ENCODE measurements at places on chromosomes 4 and X.
A peak's percentile ranks its signal among the peaks of the same experiment; 100 is the strongest.

DNA sequence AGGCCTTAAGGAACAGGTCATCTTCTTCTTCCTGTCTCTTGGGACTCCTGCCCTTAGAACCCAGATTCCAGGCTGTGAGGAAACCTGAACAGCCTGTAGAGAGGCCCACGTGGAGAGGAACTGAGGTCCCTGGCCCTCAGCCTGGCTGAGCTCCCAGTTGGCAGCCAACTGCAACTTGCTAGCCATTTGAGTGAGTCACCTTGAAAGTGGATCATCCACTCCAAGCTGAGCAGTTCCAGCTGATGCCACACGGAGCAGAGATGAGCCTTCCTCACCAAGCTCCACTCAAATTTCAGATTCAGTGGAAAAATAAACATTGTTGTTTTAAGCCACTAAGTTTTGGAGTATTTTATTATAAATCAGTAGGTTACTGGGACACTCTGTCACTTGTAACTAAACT, 392.5 kb downstream of the BCOR start:
- no peak for DNase-seq

DNA sequence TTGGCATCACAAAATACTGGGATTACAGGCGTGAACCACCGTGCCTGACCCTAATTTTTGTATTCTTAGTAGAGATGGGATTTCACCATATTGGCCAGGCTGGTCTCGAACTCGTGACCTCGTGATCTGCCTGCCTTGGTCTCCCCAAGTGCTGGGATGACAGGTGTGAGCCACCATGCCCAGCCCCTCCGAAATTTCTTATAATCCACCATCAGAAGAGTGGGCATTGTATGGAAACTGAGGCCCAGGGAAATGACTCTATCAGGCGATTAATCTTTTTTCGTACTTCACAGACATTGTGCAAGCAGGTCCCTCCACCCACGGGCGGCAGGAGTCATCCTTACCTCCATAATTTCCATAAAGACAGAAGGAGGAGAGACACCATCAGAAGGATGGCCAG, 16.0 kb downstream of the CRLF2 start:
- no peak for DNase-seq

GRCh38 chrX:155592331-155592730, 20.4 kb downstream of the TMLHE start:
- no peak for DNase-seq

DNA sequence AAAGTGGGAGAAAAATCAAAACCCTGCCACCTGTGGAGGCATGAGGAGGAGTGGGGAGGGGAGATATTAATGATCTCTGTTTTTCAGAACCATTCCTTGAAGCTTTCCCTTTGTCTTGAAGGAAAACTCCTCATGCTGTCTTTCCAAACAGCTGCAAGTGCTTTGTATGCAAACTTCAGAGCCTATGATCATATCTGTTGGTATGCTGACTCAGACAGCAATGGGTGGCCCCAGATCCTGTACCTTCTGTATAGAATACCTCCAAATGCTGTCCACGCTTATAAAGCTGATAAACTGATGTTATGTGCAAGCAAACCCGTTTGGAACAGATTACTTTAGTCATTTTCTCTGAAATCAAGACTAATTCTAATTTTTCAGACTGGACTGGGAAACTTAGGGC, 31.9 kb downstream of the BMP15 start:
- DNase-seq = no peak

- peak; percentile 10 for DNase-seq
These were observed 8.3 kb upstream of the MAP7D3 start for GRCh38 chrX:136259543-136259942.

- no peak for DNase-seq
These were observed 623.9 kb downstream of the BCOR start for GRCh38 chrX:39473812-39474211.

- no peak for DNase-seq
These were observed 177.3 kb upstream of the SLIT2 start for GRCh38 chr4:20074450-20074849.

DNA sequence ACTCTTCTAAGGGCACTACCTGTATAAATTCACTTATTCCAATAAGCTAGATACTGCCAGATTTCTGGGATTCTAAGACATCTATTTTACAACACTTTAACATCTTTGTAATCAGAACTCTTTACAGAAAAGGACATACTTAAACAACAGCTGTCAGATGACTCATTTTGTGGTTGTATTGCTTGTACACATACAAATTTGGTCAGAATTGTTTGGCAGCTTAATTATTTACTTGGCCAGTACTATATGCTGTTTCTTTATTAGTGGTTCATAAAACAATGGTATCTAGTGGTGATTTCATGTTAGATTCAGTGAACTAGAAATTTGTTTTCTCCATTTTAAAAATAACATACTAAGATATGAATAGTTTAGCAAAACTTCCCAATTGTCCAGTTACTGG, 27.2 kb downstream of the PALLD start:
- no peak for DNase-seq

GRCh38 chrX:28391528-28391927, 195.7 kb upstream of the IL1RAPL1 start:
- no peak for DNase-seq

DNA sequence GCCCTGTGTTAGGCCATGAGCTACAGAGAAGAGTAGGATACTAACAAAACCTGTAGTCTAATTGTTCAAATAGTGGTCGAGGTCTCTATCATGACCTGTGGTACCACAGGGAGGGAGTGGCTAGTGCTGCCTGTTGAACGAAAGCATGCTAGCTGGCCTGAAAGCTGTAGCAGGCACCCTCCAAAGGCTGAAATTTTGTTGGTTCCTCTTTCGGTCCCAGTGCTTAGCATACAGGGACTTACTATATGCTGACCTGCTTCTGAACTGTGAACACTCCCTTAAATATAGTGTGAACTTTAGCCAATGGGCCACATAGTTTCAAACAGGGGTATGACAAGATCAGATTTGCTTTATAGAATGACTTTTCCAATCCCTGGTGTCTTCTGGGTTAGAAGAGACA, 113.4 kb downstream of the PJA1 start:
- no peak for DNase-seq

DNA sequence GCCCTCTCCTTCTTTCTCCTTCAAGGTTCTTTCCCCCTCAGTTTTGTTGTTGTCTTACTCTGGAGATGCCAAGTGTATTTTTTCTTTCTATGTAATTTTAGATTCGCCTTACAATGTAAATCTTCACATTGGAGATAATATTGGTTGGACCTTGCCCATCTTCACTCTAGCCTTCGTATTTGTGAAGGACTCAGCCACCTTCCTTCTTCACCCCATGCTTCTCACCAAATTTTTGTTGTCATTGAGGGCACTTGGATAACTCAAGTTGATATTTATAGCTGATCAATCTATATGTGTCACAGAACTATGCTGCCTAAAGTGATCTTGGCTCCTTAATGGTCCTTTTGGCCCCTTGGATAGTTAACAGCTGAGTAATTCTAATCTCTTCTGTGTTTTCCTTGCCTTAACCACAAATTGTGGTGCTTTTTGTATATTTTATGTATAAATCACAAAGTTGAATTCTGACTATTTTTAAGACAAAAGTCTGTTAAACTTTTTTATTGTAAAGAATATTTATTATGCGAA, 6.5 kb downstream of the SPRY1 start:
- no peak for DNase-seq

DNA sequence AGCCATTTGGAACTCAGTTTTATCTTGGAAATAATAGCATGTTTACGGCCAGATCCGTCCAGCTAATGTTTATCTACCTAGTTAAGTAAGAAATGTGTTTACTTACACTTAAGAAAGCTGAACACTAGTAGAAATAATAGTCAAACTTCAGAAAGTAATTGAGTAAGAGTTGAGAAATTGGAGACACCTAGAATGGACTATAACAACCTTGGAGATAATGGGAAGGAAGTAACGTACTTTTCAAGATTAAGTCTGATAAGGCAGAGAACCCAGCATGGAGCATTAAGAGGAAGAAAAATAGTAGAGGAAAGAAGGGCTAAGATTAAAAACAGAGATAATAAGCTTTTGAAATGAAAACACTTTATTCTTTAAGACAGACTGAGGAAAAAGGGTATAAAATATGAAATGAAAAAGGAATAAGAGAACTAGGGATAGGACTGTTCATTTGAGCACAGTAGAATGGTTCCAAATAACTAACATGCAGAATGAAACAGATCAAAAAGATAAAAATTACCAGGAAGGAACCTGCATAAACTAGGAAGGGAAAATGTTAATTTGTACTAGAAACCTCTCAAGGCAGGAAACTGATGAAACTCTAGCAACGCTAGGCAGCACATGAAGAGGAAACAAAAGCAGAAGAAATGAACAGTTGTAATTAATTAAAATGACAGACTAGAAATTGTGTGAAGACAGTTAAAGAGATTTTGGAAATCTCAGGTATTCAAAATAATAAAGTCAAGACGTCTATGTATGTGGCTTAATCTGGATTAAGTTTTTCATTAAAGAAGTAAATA, 71.7 kb downstream of the FBXW7 start:
- DNase-seq = no peak

- DNase-seq = no peak
These were observed 150.8 kb downstream of the RBMX2 start for GRCh38 chrX:130552444-130553073.

DNA sequence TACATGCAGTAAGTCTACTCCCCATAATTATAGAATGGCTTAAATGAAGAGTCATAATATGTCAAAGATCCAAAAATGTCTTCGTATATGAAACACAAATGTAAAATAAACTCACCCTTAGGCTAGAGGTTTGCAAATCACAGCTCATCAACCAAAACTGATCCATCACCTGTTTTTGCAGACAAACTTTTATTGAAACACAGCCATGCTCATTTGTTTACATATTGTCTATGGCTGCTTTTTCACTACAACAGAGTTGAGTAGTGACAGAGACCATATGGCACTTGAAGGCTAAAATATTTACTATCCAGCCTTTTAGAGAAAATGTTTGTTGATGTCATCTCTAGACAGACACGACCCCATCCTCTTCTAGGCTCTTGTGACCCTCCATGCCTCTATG, 64.5 kb upstream of the GEMIN8 start:
- no peak for DNase-seq

DNA sequence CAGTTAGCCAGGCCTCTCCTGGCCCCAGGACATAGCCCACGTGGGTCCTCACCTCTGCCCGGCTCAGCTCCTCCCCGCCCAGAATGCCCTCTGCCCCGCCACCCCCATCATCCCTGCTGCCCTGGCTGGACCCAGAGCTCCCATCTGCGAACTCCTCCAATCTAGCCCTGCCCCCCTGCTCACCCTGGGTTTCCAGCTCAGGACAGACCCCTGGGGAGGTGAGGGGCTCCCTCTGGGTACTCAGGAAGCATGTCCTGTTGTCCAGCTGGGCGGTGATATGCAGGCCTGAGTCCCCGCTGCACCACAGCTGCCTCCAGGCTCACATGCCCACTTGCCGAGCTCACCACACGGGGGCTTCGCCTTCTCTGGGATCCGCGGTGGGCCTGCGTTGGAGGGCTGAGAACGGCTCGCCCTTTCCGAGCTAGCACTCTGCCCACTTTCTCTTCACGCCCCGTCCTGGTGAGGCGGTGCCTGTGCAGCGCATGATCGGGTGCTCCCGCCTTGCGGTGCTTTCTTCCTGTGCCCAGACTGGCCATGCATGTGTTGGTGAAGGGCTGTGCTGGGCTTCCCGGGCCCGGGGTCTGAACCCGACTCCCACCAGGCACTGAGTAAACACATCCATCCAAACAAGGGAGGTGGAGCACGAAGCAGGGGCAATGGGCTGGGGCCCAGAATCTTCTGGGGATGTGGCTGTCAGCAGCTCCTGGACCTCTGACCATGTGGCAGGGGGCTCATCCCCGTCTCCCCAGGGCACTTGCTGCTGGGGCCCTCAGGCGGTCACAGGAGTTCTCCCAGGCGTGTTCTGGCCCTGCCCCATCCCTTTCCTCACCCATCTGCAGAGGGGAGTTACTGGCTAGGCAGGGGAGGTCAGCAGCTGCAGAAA, 74.3 kb downstream of the RGS12 start:
- no peak for DNase-seq

- no peak for DNase-seq
These were observed 208.0 kb downstream of the ENOX2 start for GRCh38 chrX:130694983-130695382.

Data from stimulated activated CD4-positive, alpha-beta T cell treated with anti-CD3 and anti-CD28 coated beads, Interleukin-4, amount 100 ng/mL, for 24 hours (primary cell).